RPMI8226 (cell line): ENCODE measurements at places on chromosomes 3 and 15.

GRCh38 chr3:58005669-58006068 is 2.6 kb upstream of the FLNB start:
- no peak for DNase-seq

GRCh38 chr3:172527306-172527705 is 4.1 kb upstream of the TNFSF10 start:
- no peak for DNase-seq

GRCh38 chr3:182821221-182821981 is 28.1 kb downstream of the ATP11B start:
- no peak for DNase-seq

DNA sequence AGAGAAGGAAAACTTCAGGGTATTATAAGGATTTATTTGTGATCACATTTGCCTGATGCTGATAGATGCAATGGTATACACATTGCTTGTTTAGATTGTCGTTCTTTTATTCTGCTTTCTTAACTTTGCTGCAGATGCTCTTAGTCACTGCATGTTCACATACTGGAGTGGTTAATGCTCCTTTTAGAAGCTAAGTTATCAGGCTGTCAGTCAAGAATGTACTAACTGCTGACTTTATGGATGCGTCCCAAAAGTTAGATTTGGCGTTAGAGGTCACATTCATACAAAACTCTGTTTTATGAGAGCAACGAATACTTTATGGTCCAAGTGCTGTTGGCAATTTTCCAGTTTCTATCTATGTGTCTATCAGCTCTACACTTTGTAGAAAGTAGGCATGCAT is 160.7 kb downstream of the BBX start:
- no peak for DNase-seq

- no peak for DNase-seq
Measured at GRCh38 chr3:181497358-181497757, 214.4 kb upstream of the SOX2 start.

DNA sequence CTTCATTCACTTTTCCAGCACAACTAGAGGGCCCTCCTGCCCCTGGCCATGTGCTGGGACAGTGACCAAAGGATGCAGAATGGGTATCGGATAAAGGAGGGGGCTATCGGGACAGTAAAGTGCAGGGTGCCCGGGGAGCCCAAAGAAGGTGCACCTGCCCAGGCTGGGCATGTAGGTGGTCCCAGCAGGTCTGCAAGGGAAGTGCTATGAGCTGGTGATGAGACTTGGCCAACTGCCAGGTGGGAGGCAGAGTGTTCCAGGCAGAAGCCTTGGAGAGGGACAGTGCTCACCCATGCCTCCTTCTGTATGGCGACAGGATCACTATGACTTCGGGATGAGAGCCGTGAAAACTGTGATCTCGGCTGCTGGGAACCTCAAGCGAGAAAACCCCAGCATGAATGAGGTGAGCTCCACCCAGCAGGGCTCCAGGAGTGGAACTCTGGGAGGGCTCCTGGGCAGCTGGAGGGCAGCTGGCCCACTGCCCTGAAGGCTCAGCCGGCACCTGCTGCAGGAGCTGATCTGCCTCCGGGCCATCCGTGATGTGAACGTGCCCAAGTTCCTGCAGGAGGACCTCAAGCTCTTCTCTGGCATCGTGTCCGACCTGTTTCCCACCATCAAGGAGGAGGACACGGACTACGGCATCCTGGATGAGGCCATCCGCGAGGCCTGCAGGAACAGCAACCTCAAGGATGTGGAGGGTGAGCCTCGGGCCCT is 48.4 kb downstream of the DNAH1 start:
- DNase-seq: no peak

DNA sequence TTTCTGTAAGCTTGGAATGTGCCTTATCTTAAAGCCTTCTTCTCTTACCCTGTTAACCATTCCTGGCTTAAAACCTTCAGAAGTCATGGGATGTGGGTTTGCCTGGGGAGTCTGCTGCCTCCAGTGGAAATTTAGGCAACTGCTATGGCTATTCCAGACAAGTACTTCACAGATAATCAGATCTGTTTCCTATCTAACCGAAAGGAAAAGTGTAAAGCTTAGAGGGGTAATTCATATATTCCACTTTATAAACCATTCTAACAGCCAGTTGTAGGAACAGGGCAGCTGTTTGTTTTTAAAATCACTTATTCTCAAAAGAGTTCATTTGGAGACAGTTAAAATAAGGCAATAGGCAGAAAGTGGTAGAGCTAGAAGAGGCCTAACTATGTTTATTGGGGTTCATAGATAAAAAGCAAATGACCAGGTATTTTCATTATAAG is 219.9 kb downstream of the TCF12 start:
- peak; percentile 40 for DNase-seq

DNA sequence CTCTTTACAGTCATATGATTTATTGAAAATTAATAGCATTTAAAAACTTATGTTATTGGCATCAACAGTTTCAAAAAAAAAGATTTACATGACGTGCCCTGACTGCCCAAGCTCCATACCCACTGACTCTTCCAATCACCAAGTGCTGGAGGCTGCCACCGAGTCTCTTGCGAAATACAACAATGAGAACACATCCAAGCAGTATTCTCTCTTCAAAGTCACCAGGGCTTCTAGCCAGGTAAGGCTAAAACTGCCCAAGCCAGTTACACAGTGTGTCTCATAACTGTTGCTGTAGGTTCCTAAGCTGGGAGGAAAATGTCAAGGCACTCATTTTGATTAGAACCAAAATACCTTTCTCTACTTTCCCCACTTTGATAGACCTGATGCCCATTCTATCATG is 4.5 kb downstream of the FETUB start:
- DNase-seq: no peak

DNA sequence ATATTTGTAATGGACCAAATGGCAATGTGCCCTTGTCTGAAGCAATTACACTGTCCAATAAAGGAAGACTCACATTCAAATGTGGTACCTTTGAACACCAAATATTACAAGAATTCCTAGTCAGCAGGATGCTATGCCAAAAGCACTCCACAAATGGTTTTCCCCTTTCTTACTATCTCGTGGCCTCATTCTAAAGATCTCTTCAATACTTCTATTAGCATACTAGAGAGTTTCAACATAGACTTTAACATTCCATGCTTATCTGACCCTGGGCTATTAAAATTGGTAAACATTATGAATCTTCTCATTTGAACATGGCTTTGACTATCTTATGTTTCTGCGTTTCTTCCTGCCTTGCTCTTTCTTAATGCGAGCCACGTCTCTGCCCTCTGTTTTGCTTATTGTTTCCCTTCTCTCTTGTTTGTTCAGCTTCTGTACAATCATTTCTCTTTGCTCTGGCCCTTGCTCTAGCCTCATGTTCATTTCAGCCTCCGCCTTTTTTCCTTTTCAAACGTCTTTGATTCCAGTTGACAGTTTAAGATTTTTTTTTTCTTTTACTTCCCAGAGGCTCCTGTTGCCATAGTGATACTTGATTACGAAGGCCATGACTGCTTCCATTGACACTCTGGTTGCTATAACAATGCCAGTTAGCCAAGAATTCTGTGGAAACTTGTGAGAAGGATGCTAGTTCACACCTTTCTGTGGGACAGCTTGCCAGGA is 49.5 kb upstream of the SLC9A9 start:
- no peak for DNase-seq

- no peak for DNase-seq
Measured at GRCh38 chr15:69756440-69756839, 303.8 kb downstream of the RPLP1 start.

DNA sequence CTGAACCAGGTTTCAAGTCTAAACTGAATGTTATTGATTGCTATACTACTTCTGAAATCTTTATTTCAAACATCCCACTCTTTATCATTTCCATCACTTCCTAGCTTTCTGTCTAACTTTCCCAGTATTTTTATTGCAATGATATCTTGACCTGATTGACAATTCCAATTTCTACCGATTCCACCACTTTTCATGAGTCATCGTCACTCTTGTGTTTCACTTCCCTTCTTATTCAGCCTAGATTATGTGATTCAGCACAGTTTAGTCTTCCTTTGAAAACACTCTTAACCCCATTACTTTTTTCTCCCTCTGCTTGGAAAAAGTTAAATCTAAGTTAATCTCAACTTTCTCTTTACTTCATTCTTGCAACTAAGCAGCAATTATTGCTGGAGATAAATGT is 62.6 kb downstream of the SLC7A14 start:
- peak; percentile 44 for DNase-seq
